ENCODE measurements at places on chromosomes 4 and X. TPM values are rescaled to one million over a fixed set of nuclear protein-coding genes. Genes with fewer than 3 reads are reported as not detected.

TNIP3 gene
- not detected for total RNA-seq

DNA sequence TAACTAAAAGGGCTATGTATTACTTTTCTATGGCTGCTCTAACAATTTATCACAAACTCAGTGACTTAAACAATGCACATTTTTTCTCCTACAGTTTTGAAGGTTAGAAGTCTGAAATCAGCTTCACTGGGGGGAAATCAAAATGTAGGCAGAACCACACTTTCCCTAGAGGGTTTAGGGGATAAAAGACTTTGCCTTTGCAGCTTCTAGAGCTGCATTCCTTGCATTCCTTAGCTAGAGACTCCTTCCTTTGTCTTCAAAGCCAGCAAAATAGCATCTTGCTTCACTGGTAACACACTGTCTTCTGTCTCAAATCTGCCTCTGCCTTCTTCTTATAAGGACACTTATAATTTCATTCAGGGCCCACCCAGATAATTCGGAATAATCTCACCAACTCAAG is 152.4 kb upstream of the SPIN4 start:
- no peak for DNase-seq

DNA sequence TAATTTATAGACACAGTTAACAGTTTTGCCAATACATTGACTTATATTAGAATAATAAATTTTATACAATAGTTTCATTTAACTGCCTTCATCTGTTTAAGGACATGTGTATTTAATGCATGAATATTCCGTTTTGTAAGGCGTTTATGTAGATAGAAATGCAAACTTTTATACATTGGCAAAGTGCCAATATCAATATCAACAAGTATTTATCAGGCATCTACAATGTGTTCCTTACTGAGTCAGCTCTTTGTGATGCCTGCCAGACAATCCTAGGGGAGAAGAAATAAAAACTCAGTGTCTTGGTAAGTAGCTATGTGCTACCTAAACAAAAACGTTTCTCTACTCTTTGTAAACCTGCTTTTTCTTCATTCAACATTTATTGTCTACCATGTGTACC is 1142.2 kb downstream of the C4orf33 start:
- DNase-seq: no peak

KANTR gene
- 40.7 TPM for total RNA-seq

DNA sequence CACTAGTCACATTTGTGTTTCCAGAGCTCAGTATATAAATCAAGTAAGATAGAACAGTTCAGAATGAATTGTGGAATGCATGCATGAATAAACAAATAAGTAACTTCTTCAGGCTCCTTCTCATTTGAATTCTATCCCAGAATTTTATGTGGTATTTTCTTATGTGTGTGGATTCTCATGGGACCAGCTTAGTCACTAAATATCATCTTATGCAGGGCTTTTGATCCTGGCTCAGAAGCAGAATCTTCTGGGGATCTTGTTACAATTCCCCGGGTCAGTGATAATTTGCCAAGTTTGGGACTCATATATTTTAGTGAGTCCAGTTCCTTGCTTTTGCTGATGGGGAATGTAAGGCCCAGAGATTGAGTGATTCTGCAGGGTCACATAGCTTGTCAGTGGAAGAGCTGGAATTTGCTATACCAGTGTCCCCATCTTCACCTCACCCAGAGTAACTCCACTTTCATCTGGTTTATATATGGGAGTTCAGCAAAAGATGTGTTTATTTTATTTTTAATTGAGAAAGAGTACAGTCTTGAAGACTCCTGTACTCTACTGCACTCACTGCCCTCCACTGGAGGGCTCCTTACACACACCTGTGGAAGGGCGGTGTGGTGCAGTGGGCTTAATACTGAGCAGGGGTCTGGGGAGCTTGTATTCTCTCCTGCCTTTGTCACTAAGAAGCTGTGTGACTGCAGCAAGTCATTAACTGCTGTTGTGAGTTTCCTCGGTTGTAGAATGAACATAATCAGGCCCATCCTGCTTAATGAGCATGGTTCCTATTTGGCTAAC is 198.2 kb upstream of the CXorf66 start:
- no peak for DNase-seq

GRCh38 chr4:22462688-22463087 is 53.2 kb downstream of the ADGRA3 start:
- no peak for DNase-seq

- DNase-seq: no peak
Observed at GRCh38 chr4:104436542-104436941, 58.2 kb downstream of the CXXC4 start.

CLRN2 gene
- not detected for total RNA-seq

Data from uterus (tissue), 4 donors.